Esophagus muscularis mucosa (tissue), 4 donors: ENCODE measurements at places on chromosomes 1 and 21. TPM values are rescaled to one million over a fixed set of nuclear protein-coding genes. Genes with fewer than 3 reads are reported as not detected.
A peak's percentile ranks its signal among the peaks of the same experiment; 100 is the strongest.

DNA sequence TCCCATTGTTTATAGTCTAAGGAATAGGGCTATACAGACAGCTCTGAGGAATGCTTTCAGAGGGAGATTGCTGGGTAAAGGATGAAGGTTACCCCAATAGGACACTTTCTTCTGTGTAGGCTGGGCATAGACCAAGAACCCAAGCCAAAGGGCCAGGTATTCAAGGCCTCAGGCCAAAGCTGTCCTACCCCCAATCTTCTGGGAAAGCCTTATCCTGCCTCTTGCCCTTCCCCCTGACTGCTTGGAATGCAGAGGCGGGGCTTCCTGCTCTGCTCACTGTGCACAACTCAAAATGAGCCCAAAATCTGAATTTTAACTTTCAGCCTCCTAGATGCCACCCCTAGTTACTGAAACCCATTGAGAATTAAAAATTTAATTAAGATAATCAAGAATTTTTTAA is 2.2 kb downstream of the OR10Z1 start:
- H3K36me3 ChIP-seq: no peaks in the 10 kb centered on the region
- no peaks in the 10 kb centered on the region for H3K4me1 ChIP-seq
- H3K4me3 ChIP-seq: no peak overlapping the region
- H3K27me3 ChIP-seq: no peaks in the 10 kb centered on the region
- H3K27ac ChIP-seq: no peak overlapping the region

GRCh38 chr1:200890818-200891773 is 3.6 kb upstream of the INAVA start:
- no peak for DNase-seq
- H3K36me3 ChIP-seq: no peaks in the 10 kb centered on the region
- H3K4me3 ChIP-seq: peak overlapping the region; percentile 58
- peaks cover 18% of the 10 kb centered on the region for H3K4me1 ChIP-seq
- H3K27me3 ChIP-seq: peaks cover 4% of the 10 kb centered on the region

DNA sequence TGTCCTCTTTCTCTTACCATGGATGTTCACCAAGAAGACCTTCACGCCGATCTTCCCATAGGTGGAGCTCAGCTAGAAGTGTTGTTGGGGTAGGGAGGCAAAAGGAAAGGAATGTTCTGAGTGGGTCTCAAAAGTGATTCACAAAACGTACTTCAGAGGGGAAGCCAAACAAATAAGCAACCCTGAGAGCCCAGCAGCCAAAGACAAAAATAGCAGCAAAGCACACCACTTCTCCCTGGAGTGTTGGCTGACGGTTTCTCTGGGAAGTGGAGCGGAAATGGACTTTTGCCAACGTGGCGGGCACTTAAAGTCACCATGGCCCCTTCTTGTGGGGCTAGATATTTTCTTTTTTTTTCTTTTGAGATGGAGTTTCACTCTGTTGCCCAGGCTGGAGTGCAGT is 23.1 kb downstream of the SLC26A9 start:
- no peaks in the 10 kb centered on the region for H3K27me3 ChIP-seq
- no peak for DNase-seq
- H3K27ac ChIP-seq: no peak overlapping the region
- no peaks in the 10 kb centered on the region for H3K4me1 ChIP-seq
- no peaks in the 10 kb centered on the region for H3K36me3 ChIP-seq

GRCh38 chr1:107889524-107889923 is 75.5 kb downstream of the VAV3 start:
- no peak overlapping the region for H3K4me3 ChIP-seq
- DNase-seq: no peak
- no peak overlapping the region for H3K27ac ChIP-seq
- H3K4me1 ChIP-seq: no peaks in the 10 kb centered on the region
- H3K27me3 ChIP-seq: no peaks in the 10 kb centered on the region

DNA sequence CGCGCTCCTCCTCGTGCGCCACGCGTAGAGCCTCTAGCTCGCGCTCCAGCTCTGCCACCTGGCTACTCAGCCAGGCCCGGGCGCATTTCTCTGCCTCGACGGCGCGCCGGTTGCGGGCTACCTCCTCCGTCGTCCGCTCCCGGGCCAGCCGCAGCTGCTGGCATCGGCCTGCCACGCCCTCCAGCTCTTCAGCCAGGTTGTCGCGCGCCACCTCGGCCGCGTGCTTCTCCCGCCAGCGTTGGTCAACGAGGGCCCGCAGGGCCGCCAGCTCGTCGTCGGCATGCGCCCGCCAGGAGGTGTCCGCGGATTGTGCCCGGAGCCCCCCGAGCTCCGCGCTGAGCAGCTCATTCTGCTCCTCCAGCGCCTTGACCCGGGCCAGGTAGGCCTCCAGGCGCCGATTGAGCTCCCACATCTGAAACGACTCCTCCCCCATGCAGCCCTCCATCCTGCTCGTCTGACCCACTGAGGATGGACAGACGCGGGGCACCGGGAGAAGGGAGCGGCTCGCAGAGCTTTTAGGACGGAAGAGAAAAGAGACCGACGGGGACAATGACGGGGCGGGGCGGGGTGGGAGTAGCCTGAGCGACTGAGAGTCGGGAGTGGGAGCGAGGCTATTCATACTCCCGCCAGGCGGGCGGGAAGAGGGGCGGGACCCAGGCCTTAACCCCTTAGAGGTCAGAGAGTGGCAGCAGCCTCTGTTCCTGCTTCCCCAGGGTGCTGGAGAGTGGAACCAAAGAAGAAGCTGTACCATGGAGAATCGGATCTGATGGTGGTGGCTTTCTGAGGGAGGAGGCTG is at the start of gene NES:
NES (minus strand) TSS at position 588 of the 796 bp plus-strand sequence; CDS start at position 445, 143 bp downstream.
- peaks cover 53% of the 10 kb centered on the region for H3K4me1 ChIP-seq
- peak within 1 kb of the TSS; percentile 80 for H3K27ac ChIP-seq
- peaks cover 16% of the 10 kb centered on the region for H3K36me3 ChIP-seq
- H3K27me3 ChIP-seq: no peaks in the 10 kb centered on the region
- peak within 1 kb of the TSS; percentile 56 for H3K4me3 ChIP-seq

GRCh38 chr1:230279583-230279945 is 146.6 kb downstream of the PGBD5 start:
- DNase-seq: no peak
- peaks cover 76% of the 10 kb centered on the region for H3K36me3 ChIP-seq
- no peaks in the 10 kb centered on the region for H3K27me3 ChIP-seq
- H3K4me3 ChIP-seq: no peak overlapping the region

DNA sequence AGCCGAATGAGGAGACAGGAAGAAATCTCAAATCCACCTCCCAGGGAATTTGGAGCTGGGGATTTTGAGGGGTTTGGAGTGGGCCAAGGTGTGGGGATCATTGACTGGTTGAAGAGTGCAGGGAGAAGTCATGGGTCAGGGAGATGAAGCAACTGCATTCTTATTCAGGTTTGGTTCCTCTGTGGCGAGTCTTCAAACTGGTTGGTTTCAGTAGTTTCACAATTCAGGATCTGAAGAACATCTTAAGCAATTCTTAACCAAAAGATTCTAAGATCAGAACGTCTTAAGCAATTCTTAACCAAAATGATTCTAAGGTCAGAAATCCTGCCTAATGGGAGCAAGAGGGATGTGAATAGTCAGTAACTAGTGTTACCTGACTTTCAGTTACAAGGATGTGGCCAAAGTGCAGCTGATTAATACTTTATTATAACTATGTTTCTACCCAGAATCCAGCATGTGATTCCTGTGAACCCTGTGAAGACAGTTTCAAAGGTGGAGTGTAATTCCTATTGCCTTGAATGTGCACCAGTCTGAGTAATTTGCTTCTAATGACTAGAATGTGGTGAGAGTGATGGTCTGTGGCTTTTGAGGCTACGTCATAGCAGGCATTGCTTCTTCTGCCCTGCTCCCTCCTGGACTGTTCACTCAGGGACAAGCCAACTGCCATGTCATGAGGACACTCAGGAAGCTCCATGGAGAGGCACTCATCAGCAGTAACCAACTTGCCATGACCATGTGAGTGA is 61.2 kb downstream of the OLFML3 start:
- H3K27me3 ChIP-seq: no peaks in the 10 kb centered on the region
- no peak overlapping the region for H3K4me3 ChIP-seq
- no peak overlapping the region for H3K27ac ChIP-seq

DNA sequence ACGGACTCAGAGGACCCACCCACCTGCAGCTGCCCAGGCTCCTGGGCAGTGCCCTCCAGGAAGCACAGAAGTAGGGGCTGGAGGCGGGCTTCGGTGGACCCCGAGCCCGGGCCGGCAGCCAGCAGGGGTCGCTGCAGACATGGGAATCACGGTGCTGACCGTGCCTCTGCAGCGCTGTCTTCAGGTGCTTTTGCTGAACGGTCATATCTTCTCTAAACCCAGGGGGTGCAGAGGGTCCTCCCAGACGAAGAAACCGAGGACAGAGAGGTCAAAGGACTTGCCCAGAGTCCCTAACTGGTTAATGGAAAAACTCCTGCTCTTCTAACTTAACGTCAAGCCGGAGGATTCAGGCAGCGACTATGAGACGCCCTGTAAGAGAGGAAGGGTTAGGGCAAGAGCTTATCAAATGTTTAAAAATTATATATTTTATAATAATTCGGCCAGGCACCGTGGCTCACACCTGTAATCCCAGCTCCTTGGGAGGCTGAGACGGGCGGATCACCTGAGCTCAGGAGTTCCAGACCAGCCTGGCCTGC is 21.5 kb upstream of the LEFTY2 start:
- no peak overlapping the region for H3K27ac ChIP-seq
- H3K4me1 ChIP-seq: no peaks in the 10 kb centered on the region
- no peak overlapping the region for H3K4me3 ChIP-seq
- DNase-seq: no peak

DNA sequence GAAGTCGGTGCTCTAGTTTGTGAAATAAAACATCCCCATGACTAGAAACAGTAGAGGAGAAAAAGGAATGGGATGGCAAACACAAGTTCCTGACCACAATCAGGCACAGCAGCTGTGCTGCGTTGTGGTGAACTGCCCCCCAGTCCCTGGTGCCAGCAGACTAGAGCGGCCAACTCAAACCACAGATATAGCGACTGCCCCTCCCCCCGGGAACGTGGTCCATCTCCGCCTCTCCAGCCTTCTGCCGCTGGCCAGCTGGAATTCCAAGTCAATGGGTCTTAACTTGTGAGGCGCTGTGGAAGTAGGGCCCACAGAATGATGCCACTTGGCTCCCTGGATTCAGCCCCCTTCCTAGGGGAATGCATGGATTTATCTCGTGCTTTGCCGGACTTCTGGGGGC is 41.6 kb upstream of the ZNF678 start:
- no peaks in the 10 kb centered on the region for H3K4me1 ChIP-seq
- DNase-seq: no peak
- H3K4me3 ChIP-seq: no peak overlapping the region
- H3K36me3 ChIP-seq: no peaks in the 10 kb centered on the region
- no peak overlapping the region for H3K27ac ChIP-seq

DNA sequence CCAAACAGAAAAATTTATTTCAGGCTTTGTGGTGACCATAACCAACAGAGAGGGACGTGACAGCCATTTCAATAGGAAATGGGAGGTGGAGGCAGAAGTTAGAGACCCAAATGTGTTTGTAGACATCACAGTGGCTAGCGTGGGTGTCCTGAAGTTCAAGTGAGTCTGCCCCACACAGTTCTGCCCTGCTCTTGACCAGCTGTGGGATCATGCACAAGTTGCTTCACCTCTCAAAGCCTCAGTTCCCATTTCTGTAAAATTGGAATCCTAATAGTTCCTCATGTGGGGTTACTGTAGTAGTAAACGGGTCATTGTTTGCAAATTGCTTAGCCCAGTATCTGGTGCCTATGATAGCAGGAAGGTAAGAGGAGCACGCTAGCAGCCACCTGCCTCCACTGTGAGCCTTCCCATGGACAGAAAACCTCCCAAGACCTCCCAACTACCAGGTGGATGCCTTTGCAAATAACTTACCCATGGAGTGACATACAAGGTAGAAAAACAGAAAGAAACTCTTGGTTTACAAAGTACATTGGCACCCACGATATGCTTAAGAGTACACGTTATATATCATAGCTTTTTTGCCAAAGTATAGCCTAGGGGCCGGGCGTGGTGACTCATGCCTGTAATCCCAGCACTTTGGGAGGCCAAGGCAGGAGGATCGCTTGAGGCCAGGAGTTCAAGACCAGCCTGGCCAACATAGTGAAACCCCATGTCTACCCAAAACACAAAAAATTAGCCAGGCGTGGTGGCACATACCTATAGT is 29.1 kb downstream of the FHAD1 start:
- H3K4me3 ChIP-seq: no peak overlapping the region
- no peaks in the 10 kb centered on the region for H3K36me3 ChIP-seq
- H3K27ac ChIP-seq: no peak overlapping the region
- H3K4me1 ChIP-seq: peaks cover 9% of the 10 kb centered on the region
- H3K27me3 ChIP-seq: no peaks in the 10 kb centered on the region

DNA sequence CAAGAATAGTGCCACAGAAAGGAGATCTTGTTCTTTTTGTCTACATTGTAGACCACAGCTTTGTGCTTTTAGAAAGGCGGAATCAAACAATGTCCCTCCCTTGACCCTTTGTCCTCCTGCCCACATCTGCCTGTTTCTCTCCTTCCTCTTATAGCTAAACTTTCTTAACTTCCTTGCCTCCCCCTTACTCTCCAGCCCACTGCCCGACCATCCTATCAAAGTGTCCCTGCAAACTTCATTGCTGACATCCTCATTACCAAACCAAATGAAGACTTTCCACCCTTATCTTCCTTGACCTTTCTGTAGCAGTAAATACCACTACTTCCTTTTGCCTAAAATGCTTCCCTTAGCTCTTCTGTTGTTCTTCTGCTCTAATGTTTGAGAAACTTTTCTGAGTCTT is 5.0 kb downstream of the SELP start:
- no peaks in the 10 kb centered on the region for H3K36me3 ChIP-seq
- peak; percentile 85 for DNase-seq
- H3K4me3 ChIP-seq: no peak overlapping the region
- H3K27ac ChIP-seq: no peak overlapping the region

DNA sequence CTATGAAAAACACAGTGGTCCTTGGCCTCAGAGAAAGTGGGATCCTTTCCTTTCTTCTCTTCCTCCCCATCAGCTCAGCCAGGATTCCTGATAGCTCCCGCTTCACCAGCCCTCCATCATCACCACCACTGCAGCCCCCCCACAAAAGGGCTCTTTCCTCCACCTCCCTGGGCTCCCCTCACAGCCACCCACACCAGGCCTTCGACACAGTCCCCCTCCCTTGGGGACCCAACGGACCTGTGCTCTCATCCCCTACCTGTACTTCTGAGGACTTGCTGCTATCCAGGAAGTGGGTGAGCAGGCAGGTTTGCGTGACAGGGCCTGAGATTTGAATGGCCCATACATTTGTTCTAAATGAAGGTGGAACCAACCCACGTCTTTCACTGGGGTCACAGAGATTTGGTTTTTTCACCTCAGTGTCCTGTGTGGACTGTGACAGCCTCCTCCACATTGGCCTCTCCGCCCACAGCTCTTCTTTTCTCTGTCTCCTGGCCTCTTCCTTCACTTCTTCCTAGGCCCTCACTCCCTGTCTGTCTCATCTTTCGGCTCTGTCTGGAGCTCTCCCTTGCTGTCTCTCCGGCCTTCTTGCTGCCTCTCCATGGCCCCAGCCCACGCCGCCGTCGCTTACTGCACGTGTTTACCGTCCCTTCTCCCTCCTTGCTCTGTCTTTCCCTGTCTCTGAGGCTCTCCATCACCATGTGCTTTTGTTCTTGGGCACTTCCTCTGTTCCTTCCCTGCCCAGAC is 238.6 kb downstream of the FOXD2 start:
- H3K4me1 ChIP-seq: no peaks in the 10 kb centered on the region
- H3K27me3 ChIP-seq: no peaks in the 10 kb centered on the region
- H3K4me3 ChIP-seq: no peak overlapping the region
- no peaks in the 10 kb centered on the region for H3K36me3 ChIP-seq

The TACSTD2 gene
- total RNA-seq: 3.4 TPM

The SAMD11 gene
- 18.0 TPM for total RNA-seq

The AIRE gene
- not detected for total RNA-seq

The C1orf105 gene
- not detected for total RNA-seq

The TSTD1 gene
- total RNA-seq: 31.3 TPM

The NCAM2 gene
- total RNA-seq: 5.1 TPM

The FGR gene
- total RNA-seq: 13.0 TPM

The PTPRC gene
- 11.6 TPM for total RNA-seq

The SPRR4 gene
- not detected for total RNA-seq

The SPATA1 gene
- 0.19 TPM for total RNA-seq
